Stimulated activated CD8-positive, alpha-beta memory T cell treated with anti-CD3 and anti-CD28 coated beads, Interleukin-15, amount 100 ng/mL, for 48 hours (primary cell): ENCODE measurements at places on chromosomes 1 and 21.

DNA sequence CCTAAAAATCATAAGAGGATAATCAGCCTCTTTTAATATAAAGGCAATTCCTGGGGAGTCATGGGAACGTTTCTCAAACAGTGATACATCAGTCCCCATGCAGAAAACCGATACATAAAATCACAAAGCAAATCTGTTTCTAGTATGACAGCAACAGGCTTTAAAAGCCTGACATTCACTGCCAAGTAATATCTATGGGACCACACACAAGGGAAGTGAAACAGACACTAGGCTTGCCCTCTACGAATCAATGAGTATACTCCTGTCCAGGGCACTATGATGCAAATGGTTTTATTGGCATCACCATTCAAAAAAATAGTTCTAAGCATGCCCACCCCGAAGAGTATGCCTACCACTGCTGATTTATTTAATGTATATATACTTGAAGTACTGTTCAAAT lies 54.4 kb downstream of the TIAM1 start:
- no peak for DNase-seq

- no peak for DNase-seq
Observed at GRCh38 chr1:31804098-31804497, 11.7 kb downstream of the SPOCD1 start.

GRCh38 chr1:20329793-20330542 lies 39.3 kb downstream of the VWA5B1 start:
- no peak for DNase-seq

GRCh38 chr1:62398377-62398776 lies 38.5 kb upstream of the USP1 start:
- no peak for DNase-seq

GRCh38 chr1:155649676-155650075 lies 38.9 kb downstream of the YY1AP1 start:
- no peak for DNase-seq

GRCh38 chr1:111705841-111706240 lies 33.4 kb downstream of the INKA2 start:
- DNase-seq, result no peak

DNA sequence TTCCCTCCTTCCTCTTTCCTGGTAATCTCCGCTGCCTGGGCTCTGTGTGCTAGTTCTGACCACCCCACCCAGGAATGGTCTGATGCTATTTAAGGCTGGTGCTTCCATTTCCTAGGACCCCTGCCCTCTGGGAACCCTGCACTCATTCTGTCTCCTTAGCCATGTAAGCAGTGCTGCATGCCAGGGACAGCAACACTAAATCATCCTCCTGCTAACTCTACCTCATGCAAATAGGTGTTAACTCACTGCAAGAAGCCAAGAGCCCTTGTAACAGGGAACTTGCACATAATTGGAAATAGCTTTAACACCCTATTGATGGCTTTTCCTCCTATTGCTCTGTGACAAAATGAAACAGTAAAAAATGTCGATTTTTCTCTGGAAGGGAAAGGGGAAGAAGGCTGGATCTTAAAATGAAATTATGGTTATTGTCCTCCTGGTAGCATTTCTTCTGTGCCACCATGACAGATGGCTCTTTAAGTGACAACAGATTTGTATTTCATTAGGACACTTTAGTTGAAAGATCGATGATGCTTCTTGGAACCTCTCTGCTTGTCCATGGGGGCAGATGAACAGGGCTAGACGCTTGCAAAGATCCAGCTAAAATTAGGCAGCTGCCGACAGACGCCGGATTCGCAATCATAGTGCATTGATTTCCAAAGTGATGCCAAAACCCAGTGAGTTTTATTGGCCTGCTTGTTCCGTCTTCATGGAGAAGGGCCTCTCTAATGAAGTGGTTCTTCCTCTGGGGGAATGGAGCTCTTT lies 551.7 kb downstream of the MATN1 start:
- DNase-seq, result no peak
